ENCODE measurements at places on chromosomes 2 and 18.
A peak's percentile ranks its signal among the peaks of the same experiment; 100 is the strongest.

- no peak for ATAC-seq
Measured at GRCh38 chr2:1101011-1101782, 150.5 kb downstream of the SNTG2 start.

DNA sequence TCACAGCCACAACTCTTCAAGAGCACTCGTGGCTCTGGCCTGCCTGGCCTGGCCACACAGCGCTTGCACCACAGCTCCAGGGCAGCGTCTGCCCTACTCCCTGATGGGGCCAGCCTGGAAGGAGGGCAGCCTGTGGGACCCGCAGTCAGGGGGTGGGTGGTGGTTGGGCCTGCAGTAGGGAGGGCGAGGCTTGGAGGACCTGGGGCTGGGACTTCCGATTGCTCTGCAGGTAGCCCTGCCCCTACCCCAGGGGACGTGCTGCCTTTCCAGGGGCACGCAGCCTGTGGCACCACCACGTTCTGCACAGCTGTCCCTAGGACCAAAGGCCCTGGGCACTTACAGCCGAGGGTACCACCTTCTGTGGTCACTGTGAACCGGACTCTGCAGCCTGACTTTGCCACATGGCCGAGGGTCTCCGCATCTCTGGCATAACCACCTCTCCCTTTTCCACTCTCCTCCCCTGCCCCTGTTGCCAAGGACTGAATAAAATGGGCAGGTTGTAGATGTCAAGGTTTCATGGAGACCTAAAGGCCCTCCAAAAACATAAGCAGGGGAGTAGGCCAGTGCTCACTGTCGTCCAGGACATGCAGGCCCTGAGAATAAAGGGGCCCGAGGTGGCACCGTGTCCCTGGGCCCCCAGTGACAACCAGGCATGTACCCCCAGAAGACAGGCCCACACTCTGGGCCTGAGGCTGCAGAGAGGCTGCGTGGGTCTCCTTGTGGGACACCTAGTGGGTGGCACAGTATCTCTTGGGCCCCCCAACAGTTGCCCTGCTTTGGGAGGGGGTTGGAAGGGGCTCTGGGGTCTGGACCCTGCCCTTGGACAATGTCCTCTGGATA, 87.3 kb downstream of the INHBB start:
- no peak for ATAC-seq

GRCh38 chr2:20168048-20168726, 56.7 kb downstream of the SDC1 start:
- no peak for ATAC-seq

DNA sequence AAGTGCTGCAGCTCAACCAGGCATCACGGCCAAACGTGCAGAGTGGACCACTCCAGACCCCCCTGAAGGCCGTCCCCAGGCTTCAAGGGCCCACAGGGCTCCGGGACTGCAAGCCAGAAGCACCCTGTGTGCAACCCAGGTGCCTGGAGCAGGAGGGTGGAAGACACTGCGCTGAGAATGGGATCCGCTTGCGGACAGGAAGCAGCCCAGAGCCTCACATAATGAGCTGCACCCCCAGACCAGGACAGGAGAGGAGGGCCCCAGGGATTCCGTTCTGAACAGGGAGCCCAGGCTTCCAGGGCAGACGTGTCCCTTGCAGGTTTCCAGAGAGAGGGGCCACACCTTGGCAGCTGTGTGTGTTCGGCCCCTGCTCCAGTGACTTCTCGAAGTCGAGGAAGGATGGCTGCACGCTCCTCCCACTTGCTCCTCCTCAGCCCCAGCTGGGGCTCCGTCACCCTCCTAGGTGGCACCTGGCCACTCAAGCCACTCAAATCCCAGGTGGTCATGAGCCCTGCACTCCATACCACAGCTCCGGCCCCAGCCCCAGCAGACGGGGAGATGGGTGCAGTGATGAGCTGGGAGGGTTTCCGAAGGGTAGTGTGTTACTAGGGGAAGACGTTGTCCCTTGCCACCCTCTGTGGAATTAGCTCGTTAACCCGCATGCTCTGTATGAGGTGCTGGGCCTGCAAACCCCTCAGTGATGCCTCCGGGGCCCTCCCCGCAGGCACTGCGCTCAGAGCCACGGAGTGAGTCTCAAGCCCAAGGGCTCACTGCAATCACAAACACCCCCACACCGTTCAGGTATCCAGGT, 79.2 kb downstream of the NDUFA10 start:
- ATAC-seq: no peak

- ATAC-seq: no peak
Measured at GRCh38 chr2:15825276-15825980, 114.9 kb upstream of the MYCN start.

- ATAC-seq: no peak
Measured at GRCh38 chr2:28629910-28630309, 121.7 kb upstream of the PPP1CB start.

DNA sequence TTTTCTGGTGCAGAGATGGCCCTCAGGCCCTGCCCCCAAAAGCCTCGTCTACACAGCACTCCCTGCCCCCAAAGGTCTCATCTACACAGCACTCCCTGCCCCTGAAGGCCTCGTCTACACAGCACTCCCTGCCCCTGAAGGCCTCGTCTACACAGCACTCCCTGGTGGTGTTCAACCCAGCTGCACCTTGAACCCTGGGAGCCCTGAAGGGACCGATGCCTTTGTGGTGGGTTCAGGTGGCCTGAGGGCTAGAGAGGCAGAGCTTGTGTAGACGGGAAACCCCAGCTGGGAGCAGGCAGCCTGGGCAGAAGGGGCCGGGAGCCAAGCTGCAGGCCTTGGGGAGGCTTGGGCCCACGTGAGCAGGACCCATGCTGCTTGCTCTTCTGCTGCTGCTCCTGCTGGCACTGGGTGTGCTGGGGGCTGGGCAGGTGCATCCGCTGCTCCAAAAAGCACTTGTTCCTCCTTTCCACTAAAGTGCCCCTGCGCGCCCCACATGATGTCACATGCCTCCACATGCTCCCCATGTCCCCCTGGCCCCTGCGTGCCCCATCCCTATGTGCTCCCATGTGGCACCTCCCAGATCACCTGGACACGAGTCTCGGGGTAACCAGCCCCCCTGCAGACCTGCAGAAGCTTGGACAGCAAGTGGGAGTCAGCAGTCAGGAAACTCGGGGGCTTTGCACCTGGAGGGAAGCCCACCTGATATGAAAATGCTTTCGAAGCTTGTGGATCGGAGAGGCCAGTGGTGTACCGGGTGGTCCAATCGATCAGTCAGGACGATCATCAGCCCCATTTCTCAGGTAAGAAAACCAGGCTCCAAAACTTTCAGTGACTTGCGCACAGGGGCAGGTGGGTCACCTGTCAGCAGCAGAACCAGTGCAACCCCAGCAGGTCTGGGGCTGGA, 94.9 kb upstream of the CTDP1 start:
- ATAC-seq: no peak

- ATAC-seq: peak; percentile 43
Measured at GRCh38 chr2:39099870-39100728, 20.8 kb downstream of the SOS1 start.

DNA sequence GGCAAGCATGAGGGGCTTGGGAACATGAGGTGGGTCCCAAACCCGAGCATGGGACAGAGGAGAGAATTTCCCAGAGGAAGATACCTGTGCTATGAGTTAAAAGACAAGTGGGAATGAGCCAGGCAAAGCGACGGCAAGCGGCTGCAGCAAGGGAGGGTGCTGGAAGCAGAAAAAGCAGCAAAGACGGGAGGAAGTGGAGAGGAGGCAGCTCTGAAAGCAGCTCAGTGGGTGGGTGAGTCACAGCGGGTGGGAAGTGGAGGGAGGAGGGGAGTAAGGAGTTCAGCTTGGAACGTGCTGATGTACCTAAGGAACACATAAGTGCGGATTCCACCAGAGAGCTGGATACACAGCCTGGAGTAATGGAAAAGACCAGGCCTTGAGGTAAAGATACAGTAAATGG, 41.4 kb downstream of the THUMPD2 start:
- ATAC-seq: no peak

DNA sequence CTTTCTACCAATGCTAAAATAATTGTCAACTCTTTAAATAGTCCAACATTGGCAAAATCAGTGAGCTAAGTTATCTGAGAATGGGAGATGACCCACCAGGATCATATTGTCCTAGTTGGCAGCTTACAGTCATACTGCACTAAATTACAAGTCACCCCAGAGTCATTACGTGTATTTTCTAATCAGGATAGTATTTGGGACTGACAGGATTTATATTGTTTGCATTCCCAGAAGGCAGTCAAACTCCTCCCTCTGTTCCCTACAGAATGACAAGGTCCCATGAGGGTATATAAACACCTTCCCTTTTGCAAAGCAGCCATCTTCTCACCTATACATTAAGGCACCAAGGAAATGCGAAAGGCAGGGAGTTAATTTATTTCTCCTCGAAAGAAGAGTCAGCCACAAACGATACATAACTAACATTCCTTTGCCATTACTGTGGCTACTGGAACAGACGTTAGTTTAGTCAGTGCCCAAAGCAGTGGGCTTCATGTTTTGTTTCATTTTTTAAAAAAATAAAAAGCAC, 125.3 kb downstream of the ANTXR1 start:
- no peak for ATAC-seq

DNA sequence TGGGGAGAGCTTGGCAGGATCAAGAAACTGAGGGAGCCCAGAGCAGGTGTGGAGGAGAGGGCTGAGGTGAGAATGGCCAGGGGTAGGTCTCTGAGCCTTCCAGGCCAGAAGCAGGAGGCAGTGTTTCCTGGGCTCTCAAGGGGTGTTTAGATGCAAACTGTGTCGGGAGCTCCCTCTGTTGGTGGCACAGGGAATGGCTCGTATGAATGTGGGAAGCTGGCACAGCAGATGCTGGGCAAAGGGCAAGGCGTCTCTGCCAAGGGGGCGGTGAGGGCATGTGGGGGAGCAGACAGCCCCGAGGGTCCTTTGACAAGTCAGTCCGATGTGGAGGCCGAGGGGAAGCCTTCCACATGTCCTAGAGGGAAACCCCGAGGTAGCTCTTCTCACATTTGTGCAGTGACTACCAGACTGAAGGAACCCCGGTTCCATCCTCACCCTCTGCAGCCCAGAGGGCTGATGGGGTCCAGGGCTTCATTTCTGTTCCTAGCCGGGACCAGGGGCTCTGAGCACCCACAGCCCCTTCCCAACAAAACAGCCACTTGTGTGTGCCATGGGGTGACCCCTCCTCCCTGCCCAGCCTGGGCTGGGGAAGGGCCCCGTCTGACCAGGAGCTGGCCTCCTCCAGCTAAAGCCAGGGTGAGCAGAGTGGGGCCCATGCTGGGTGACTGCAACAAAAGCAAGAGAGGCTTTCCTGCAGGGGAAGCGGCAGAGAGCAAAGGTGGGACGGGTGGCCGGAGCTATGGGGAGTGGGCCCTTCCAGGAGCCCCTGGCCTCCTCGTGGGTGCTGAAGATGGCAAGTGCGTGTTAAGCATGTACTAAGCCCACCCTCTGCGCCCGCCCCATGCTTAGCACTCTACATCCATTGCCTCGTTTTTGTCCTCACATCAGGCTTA, 103.4 kb downstream of the SEPTIN10 start:
- peak; percentile 64 for ATAC-seq

DNA sequence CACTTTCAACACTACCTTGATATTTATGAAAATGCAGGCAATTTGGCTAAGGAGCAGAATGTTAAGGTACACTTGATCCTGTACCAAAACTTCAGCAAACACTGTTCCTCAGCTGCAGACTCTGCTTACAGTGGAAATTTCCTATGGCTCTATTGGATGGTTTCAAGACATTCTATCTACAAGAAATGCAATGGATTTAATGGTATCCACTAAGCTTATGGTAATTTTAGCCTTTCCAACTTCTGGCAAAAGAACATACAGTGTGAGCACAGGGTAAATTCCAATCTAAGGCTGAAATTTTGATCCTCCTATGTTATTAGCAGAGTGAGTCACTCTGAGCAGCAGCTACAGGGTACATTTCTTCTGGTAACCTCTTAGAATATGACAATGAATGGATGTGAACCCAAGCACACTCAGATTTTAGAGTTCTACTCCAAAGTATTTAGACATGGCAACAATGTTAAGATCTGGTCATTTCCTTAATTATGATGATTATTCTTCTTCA, 361.8 kb upstream of the PIK3C3 start:
- no peak for ATAC-seq

DNA sequence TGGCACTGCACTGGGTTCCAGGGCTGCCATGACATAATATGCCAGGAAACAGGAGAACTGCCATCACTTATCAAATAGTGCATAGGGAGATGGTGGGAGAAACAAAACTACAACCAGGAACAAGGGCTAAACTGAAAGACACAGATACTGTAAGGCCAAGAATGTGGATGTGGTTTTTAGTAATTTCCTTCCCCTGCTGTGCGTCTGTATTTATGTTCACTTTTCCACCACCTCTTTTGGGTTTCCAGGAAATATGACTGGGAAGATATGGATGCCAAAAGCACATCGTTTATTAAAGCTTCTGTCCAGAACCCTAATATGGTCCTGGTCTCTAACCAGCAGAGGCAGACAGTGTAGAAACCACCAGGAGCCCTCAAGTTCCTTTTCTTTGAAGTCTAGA, 759.7 kb upstream of the FANCL start:
- ATAC-seq: no peak

- ATAC-seq: no peak
Measured at GRCh38 chr2:195818526-195818925, 161.5 kb downstream of the SLC39A10 start.

DNA sequence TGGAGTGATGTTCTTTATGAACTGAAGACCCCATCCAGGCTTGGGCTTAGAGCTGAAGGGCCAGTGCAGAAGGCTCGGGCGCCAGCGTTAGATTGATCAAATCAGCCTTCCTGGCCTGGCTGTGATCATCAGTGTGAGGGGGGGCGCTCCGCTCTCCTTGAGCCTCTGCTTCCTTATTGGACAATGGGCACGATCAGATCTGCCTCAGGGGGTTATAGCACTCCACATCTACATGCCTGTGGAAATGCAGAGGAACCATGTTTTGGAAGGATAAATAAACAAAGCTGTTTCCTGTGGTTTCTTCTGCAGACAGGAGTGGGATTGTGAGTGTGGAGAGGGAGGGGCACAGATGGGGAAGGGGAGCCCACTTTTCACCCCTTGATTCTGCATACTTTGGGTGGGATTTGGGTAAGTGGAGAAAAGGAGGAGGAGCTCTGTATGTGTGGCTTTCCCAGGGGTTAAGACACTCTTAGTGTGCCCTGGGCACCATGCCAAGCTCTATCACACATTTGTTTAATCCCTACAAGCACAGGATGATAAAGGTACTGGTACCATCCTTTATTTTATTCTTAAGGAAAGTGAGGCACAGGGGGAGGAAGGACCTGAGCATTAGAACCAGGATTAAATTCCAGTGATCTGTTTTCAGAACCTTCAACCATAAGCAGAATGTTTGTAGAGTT, 150.5 kb downstream of the EN1 start:
- no peak for ATAC-seq

DNA sequence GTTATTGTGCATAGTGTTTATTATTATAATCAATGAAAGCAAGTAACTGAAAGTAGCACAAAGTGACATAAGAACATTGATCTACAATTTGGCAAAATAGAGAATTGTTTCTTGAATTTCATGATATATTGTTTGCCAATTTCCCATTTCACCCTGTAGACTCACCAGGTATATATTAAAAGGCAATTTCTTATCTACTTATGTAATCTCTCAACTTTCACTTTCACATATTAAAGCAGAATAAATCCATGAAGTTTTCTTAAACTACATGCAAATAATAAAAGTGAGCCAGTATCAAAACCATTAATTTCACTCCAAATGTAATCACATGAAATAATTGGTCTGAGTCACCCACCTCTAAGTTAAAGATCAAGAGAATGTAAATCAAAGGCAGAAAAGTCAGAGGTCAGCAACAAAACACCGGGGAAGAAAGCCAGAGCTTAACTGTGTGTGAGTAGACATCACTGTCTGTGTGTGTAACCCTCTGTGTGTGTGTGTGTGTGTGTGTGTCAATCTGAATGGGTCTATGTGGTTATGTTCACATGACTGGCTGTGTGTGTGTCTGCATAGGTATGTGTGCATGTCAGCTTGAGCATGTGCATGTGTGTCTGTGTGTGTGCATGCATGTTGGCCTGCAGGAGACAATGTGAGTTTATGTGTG, 44.1 kb downstream of the ZNF385B start:
- ATAC-seq: no peak

- peak; percentile 61 for ATAC-seq
Measured at GRCh38 chr2:217804791-217805667, 197.8 kb downstream of the TNS1 start.
